ENCODE measurements at places on chromosomes 6 and 20.

DNA sequence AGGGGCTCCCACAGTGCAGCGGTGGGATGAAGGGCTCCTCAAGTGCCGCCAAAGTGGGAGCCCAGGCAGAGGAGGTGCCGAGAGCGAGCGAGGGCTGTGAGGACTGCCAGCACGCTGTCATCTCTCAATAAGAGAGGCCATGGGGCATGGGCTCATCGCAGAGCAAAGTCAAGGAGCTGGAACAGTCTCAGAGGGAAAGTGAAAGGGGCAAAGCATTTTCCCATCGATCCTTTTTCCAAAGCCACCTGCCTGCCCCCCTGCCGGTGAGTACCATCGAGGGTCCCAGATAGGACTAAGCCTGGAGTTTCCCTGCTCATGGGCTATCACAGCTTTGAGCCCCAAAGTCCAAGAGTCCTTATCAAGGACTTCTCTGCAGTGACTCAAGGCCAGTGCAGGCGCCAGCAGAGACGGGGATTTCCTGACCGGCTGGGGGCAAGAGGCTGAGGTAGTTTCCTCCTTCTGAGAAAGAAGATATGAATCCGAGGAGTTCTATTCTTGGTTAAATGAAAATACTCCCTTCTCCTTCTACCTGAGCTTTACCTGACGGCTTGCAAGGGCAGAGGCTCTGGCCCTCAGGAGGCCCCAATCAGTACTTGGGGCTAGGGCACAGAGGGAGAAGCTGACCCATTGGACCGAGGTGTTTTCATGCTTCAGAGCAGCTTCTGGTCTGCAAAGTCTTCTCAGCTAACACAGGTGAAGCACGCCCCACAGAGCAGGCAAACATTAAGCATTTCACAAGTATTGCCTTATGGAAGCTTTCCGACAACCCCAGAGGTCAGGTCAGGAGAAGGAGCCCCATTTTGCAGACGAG is 22.6 kb downstream of the ETV7 start:
- DNase-seq: no peak

GRCh38 chr6:160260803-160261450 is 2.3 kb upstream of the SLC22A2 start:
- no peak for DNase-seq

DNA sequence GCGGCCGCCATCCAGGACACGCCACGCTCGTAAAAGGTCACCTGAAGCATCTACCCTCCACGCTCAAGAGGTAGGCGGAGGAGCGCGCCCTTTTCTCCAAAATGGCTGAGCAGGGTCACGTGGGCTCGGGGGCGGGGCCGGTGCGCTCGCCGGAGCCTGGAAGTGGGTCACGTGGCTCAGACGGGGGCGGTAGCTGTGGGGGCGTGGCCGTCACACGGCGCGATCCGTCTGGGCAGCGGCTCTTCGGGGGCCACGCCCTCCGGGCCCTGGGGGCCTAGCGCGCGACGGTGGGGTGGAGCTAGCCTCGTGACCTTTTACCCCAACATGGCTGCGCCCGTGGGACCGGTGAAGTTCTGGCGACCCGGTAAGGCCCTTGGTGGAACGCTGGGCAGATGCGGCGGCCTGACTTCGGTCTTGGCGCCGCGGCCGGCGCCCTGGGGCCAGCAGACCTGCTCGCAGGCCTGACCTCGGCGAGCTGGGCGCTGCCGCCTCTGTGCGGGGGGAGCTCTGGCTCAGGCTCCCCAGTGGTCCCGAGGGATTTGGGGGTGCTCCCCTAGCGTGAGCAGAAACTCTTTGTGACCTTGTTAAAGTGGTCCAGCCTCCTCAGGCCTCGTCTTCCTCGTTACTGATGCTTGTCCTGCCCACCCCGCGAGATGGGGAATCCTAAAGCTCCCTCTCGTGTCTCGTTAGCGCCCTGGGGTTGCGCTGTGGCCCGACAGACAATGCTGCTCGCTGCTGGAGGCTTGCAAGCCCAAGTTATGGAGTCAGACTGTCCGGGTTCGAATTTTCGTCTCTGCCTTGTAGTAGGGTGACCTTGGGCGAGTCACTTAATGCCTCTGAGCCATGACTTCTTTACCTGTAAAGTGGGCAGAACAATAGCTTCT is at the start of gene DHX35:
Gene DHX35, plus strand, starts transcription at position 301 of the 884 bp plus-strand sequence. Its CDS starts 24 bp downstream, at position 325.
- DNase-seq: peak; percentile 99

- DNase-seq: no peak
Measured at GRCh38 chr6:148565930-148566663, 180.7 kb upstream of the UST start.

- no peak for DNase-seq
Measured at GRCh38 chr20:49478266-49478665, 4.2 kb downstream of the KCNB1 start.

- no peak for DNase-seq
Measured at GRCh38 chr6:134170844-134171243, 118.4 kb upstream of the SLC2A12 start.

DNA sequence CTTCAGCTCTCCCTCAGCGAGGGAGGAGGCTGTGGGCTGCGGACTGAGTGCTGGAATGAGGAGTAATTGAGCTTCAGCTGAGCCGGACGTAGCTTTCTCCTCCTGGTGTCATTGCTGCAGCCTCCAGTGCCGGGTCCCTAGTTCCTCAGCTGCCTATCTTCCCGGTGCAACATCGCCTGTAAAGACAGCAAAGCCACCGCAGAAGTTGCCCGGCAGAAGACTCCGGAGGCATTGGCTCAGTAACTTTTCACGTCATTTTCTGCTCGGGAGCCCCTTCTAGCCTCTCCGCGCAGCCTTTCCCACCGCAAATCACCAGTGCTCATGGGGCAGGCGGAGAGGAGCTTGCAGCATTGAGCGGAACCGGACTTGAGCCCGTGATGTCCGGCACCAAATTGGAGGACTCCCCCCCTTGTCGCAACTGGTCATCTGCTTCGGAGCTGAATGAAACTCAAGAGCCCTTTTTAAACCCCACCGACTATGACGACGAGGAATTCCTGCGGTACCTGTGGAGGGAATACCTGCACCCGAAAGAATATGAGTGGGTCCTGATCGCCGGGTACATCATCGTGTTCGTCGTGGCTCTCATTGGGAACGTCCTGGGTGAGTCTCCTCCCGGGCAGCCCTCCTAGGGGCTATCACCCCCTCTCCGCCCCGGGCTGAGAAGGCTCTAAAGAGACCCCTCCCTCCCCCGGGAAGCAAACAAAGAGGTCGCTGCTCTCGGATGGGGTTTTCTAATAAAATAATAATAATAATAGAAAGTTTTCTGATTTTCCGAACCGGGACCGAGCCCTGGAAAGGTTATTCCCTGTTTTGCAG is at the start of gene HCRTR2:
Gene HCRTR2, plus strand, starts transcription at position 305 of the 816 bp plus-strand sequence. Its CDS starts 73 bp downstream, at position 378.
- no peak for DNase-seq

DNA sequence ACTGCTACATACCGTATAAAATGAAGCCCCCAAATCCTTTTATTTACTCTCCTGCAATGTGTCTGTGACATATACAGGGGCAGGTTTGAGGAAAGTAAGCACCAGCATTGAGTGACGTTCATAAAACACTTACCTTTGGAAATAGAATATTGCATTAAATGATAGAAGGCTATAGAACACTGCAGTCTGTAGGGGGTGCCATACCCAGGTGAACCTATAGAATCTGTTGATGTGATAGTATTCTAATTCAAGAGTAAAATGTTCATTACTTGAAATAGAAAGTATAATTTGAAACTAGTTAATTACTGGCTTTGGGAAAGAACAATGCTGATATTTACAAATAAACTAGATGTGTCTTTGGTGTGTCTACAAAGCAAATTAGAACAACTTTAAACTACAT is 47.0 kb upstream of the PRL start:
- no peak for DNase-seq

GRCh38 chr6:163177007-163177406 is 237.5 kb upstream of the QKI start:
- no peak for DNase-seq
